SHP77 treated with DMSO at 0.1 percent for 48 hours (cell line): ENCODE measurements at places on chromosomes 6 and 20.

DNA sequence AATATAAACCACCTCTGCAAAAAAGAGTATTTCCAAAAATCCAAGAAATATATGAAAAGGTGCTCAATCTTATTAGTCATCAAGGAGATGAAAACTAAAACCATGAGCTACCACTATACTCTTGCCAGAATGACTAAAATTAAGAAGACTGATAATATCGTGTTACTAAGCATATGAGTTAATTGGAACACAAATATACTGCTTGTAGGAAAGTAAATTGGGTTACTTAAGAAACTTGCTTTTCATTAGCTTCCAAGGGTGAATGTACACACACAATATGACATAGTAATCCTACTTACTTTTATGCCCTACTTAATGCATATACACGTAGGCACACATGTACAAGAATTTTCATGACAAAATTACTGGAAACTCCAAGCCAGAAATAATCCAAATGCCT is 3.4 kb downstream of the THEMIS start:
- no peak for DNase-seq

DNA sequence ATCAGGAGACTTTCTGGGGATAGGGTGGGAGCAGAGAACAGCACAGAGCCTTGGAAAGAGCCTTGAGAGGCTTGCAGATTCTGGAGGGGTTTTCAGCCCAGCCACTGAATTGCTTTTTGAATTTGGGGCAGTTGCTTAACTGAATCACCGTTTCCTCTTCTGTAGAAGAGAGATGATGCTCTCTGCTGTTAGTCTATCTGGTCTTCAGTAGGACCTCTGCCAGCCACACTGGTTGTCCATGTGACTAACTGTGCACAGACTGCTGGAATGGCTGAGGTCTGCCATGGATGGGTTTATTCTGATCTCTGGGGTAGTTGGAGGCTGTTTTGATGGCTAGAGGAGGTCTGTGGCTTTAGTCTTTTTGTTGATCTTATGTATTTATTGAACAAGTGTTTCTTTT is 21.4 kb upstream of the PRDM1 start:
- DNase-seq: no peak

DNA sequence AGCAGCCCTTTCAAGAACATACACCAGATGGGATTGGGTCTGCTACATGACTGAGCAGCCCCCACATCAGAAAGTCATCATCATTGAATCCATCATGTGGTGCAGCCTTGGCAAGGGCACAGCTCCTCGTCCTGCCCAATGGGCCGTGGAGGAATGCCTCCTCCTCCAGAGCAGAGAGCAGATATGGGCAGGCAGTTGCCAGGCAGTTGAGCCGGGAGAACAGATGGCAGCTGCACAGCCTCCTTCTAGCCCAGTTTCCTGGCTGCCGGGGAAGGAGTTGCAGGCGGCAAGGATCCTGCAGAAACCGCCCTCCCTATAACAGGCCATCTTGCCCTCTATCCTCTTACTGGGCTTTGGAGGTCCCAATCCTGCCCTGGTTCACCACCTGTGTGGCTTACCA is 11.9 kb upstream of the ZFAND3 start:
- no peak for DNase-seq

GRCh38 chr6:17901493-17901892 is 85.9 kb downstream of the KIF13A start:
- no peak for DNase-seq

DNA sequence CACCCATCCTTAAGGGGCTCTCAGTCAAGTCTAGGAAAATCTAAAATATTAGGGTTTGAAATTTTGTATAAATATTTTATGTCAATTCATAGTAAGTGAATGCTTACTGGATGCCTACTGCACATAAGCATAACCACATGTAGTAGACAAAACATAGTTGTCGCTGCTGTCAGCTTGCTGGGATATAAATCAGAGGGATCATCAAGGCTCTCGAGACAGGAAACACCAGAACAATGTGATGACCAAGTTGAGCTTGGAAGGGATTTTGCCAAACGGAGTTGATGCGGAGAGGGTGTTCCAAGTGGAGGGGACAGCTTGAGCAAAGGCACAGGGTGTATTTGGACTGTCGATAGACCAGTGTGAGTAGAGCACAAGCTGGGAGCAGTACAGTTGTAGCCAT is 105.8 kb upstream of the SUPT3H start:
- no peak for DNase-seq

DNA sequence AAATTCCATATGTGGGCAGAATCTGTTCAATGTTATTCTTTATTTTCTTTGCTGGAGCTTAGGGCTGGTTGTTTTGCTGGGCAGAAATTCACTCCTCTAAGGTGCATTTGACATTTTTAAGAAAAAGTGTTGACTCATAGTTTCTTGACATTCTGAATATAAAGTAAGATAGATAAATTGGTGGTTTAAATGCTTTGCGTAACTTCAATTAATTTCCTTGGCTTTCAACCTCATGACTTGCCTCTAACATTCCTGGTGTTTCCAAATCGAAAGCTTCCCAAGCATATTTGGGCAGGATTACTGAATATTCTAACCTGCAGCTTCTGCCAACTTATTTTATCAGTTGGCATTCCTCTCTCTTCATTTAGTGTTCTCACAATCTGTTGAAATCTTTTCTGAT is 718.7 kb upstream of the ADGRB3 start:
- no peak for DNase-seq
